ENCODE measurements at places on chromosomes 13 and 19. TPM values are rescaled to one million over a fixed set of nuclear protein-coding genes. Genes with fewer than 3 reads are reported as not detected.

- no peaks in the 10 kb centered on the region for H3K36me3 ChIP-seq
- DNase-seq, result no peak
- no peaks in the 10 kb centered on the region for H3K27me3 ChIP-seq
- no peak overlapping the region for H3K27ac ChIP-seq
- H3K4me3 ChIP-seq, result no peak overlapping the region
Observed at GRCh38 chr13:90094357-90094756, 1253.1 kb upstream of the MIR17HG start.

DNA sequence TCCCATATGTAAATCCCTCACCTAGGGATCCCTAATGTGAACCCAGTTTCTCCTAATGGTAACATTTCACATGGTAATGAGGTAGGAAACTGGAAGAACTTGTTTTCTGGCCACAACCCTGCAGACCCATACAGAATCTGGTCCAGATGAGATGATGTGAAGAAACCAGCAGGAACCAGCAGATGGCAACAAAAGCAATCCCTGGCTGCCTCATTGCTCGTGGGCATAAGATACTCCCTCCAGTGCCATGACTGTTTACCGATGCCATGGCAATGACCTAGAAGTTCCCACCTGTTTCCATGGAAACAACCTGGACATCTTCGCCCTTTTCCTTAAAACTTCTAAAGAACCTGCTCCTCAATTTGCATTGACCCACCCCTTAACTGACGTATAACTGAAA lies 1.4 kb upstream of the CD209 start:
- no peak for DNase-seq
- H3K36me3 ChIP-seq, result no peaks in the 10 kb centered on the region
- H3K27me3 ChIP-seq, result no peaks in the 10 kb centered on the region
- no peak overlapping the region for H3K27ac ChIP-seq
- H3K4me1 ChIP-seq, result no peaks in the 10 kb centered on the region

DNA sequence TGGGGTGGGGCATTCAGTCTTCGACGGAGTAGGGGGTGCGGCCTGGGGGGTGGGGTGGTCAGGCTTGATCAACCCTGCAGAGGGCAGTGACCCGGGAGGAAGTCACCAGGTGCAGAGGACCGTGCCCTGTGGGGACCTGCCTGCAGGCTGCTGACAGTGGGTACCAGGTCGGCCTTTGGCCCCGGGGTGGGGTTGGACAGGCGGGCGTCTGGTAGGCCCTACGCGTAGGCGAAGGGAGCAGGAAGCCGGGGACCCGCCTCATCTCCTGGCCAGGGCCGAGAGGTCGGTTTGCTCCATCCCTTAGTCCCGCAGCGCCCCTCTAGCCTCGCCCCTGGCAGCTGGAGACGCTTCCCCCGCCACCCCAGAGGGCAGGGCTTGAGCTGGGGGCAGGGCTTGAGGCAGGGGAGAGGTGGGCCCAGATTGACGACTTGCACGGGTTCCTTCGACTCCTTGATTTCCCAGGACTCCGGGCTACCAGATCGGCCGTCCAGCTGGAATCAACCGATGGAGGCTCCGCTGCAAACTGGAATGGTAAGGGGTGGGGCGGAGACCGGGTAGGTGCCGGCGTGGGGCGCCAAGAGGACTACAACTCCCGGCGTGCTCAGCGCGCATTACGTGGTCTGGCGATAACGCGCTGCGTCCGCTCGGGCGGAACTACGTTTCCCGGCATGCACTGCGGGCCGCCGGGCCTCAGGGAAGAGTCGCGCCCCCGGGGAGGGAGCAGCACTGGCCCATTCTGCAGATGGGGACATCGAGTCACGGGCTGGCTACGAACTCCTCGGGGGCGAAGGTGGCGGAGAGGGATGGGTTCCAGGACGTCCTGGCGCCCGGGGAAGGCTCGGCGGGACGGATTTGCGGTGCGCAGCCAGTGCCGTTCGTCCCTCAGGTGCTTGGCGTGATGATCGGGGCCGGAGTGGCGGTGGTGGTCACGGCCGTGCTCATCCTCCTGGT lies at the start of gene PNPLA6:
Gene PNPLA6 (plus strand): TSS at position 671 of the 951 bp plus-strand sequence. CDS start 72 bp downstream, at position 743.
- peak; percentile 98 for DNase-seq
- peaks cover 47% of the 10 kb centered on the region for H3K36me3 ChIP-seq
- H3K4me1 ChIP-seq, result peaks cover 26% of the 10 kb centered on the region
- peak within 1 kb of the TSS; percentile 98 for H3K27ac ChIP-seq
- no peaks in the 10 kb centered on the region for H3K27me3 ChIP-seq
- H3K4me3 ChIP-seq, result peak within 1 kb of the TSS; percentile 83

GRCh38 chr13:20924758-20925394 lies 22.3 kb upstream of the XPO4 start:
- H3K4me1 ChIP-seq, result no peaks in the 10 kb centered on the region
- DNase-seq, result peak; percentile 96
- H3K4me3 ChIP-seq, result no peak overlapping the region

DNA sequence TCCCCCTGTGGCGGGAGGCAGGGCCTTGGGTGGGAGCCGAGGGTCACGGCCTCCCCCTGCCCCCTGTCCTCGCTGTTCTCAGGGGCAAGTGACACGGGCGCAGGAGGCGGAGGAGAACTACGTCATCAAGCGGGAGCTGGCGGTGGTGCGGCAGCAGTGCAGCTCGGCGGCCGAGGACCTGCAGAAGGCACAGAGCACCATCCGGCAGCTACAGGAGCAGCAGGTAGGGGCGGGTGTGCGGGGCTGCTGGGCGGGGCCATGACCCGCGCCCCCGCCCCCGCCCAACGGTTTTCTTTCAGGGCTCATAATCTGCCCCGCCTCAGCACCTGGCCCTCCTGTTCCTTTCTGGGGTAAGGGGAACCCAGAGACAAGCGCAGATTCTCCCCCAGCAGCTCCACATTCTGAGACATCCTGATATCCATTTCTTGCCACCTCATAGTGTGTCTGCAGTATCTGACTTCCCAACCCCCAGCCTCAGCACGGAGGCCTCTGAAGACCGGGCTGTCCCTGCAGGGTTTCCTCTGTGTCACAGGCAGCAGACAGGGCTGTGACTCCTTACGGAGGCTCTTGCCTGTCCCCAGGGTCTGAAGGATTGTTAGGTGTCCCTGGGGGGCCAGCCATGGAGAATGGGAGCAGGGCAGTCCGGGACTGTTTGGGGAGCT lies 15.9 kb downstream of the PRR36 start:
- H3K36me3 ChIP-seq, result peaks cover 85% of the 10 kb centered on the region
- peaks cover 26% of the 10 kb centered on the region for H3K4me1 ChIP-seq
- peaks cover 2% of the 10 kb centered on the region for H3K27me3 ChIP-seq
- no peak overlapping the region for H3K4me3 ChIP-seq
- DNase-seq, result no peak
- no peak overlapping the region for H3K27ac ChIP-seq

- H3K27ac ChIP-seq, result no peak overlapping the region
- H3K36me3 ChIP-seq, result no peaks in the 10 kb centered on the region
- H3K4me3 ChIP-seq, result no peak overlapping the region
- no peak for DNase-seq
- no peaks in the 10 kb centered on the region for H3K4me1 ChIP-seq
- no peaks in the 10 kb centered on the region for H3K27me3 ChIP-seq
Observed at GRCh38 chr13:66623129-66623820, 606.9 kb downstream of the PCDH9 start.

DNA sequence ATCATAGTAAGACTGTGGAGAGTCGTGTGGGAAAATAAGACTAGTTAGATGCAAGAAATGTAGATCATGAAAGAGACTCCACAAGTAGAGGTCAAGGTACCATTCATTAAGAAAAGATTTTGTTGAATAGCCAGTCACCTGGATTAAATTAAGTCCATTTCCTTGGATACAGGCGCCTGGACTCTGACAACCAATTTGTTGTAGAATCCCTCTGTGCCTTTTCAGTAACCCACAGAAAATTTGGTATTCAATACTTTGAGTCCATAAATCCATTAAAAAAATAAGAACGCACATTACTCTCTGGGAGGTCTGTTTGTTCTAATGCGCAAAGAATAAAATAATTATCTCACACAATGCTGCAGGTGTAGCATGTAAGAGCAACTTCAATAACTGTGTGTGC lies 469.4 kb downstream of the KLF12 start:
- no peak for DNase-seq
- H3K4me1 ChIP-seq, result no peaks in the 10 kb centered on the region
- no peaks in the 10 kb centered on the region for H3K36me3 ChIP-seq
- H3K27me3 ChIP-seq, result no peaks in the 10 kb centered on the region
- no peak overlapping the region for H3K4me3 ChIP-seq
- no peak overlapping the region for H3K27ac ChIP-seq

DNA sequence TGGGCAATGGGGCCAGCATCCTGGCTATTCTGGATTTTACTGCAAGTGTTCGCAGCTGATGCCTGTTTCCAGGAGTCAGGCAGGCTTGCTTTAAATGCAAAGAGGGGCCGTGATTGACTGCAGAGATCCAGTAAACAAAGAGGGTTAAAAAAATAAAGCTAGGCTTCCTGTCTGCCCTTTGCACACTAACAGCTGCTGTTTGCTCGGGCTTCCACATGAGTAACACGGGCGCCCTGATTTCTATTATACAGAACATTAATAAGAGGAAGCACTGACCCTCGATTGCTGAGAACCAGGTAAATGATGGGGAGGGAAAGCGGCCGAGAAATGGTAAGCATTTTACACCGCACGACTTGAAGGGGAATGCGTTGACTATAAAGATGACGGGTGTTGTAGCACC lies 254.2 kb upstream of the ZNF507 start:
- no peaks in the 10 kb centered on the region for H3K27me3 ChIP-seq
- peak; percentile 40 for DNase-seq

GRCh38 chr19:9945319-9945966 lies 9.1 kb upstream of the OLFM2 start:
- H3K27me3 ChIP-seq, result no peaks in the 10 kb centered on the region
- H3K27ac ChIP-seq, result peak overlapping the region; percentile 80
- peaks cover 15% of the 10 kb centered on the region for H3K4me1 ChIP-seq
- H3K36me3 ChIP-seq, result no peaks in the 10 kb centered on the region
- DNase-seq, result no peak

- peak overlapping the region; percentile 15 for H3K27ac ChIP-seq
- peaks cover 13% of the 10 kb centered on the region for H3K4me1 ChIP-seq
- no peak overlapping the region for H3K4me3 ChIP-seq
- peaks cover 96% of the 10 kb centered on the region for H3K36me3 ChIP-seq
- no peaks in the 10 kb centered on the region for H3K27me3 ChIP-seq
- no peak for DNase-seq
Observed at GRCh38 chr19:42229855-42230351, 9.8 kb downstream of the ZNF526 start.

- DNase-seq, result no peak
- H3K36me3 ChIP-seq, result no peaks in the 10 kb centered on the region
- peaks cover 22% of the 10 kb centered on the region for H3K4me1 ChIP-seq
- H3K27me3 ChIP-seq, result no peaks in the 10 kb centered on the region
- H3K27ac ChIP-seq, result no peak overlapping the region
Observed at GRCh38 chr19:16070366-16070990, 5.8 kb upstream of the TPM4 start.

DNA sequence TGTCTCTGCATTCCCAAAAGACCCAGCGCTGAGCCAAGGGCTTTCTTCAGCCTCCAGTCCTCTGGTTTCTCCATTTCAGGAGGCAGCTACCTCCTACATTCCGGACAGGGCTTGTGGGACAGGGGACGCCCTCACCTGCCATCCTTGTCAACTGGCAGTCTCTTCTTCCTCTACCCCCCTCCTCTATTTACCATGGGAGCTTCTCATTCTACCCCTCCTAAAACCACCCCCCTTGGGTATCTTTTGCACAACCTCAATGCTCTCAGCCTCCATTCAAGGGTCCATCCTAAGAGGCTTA lies 43.8 kb downstream of the ZNF93 start:
- no peaks in the 10 kb centered on the region for H3K27me3 ChIP-seq
- H3K27ac ChIP-seq, result no peak overlapping the region
- DNase-seq, result no peak

DENND1C gene
- total RNA-seq, result 0.59 TPM

ATP4B gene
- 1.4 TPM for total RNA-seq

SIX5 gene
- 20.2 TPM for total RNA-seq

NFIX gene
- total RNA-seq, result 61.8 TPM

SYT5 gene
- 28.1 TPM for total RNA-seq

BEST2 gene
- total RNA-seq, result not detected

POGLUT2 gene
- 26.6 TPM for total RNA-seq

NCCRP1 gene
- total RNA-seq, result 0.10 TPM
